ENCODE measurements at places on chromosomes 12 and 14.

- DNase-seq: no peak
Measured at GRCh38 chr12:99131751-99132199, 486.7 kb downstream of the APAF1 start.

DNA sequence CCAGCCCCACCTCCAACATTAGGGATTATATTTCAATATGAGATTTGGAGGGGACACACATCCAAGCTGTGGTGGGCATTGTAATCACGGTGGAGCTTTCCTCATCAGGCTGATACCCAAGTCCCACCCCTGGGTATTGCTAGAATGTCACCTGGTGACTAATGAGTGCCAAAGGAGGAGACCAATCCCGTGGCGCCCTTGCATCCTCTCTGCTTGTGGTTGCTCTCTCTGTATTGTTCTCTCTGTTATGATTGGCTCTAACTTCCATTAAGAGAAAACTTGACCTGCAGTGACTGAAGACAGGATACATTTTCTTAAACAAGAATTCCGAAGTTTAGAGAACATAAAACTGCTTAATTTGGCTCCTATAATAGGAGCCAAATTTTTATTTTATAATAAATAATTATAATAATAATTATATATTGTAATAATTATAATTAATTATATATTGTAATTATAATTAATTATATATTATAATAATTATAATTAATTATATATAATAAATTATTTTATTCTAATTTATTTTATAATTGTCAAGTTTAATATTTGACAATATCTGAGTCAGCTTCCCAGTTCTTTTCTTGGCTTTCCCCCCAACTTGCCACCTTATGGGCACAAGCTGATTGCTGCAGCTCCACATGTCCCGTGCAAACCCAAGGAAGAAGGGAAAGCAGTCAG is 420.1 kb downstream of the DIO2 start:
- no peak for DNase-seq

DNA sequence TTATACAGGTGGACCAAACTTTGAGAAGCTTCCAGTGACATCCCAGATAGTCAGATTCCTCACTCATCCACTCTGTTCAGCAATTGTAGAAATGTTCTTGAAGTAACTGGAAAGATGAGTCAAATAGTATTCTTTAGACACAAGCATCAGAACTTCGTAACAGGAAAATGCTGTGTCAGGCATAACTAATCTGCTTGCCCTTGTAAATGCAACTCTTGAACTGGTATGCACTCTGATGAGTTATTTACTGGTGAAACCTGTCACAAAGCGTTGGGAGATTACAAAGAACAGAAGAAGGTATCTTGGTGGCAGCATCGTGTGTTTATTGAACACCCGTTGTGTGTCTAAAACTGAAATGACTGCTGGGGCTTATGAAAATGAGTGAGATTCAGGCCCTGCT is 10.8 kb upstream of the DUSP6 start:
- no peak for DNase-seq

DNA sequence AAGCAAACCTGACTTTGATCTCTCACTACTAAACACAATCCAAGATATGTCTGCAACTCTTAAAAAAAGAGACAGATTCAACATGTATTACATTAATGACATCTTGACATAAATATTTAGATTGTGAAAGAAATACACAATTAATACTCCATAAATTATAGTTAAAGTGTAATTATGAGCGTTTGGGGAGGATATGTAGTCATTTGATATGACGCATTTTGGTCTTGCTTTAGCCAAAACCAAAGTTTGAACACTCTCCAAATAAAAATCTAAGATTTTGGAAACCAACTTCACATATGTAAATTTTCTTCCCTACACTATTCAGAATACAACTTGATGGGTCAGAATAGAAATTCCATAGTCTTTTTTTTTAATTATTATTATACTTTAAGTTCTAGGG is 1257.6 kb downstream of the SLC16A7 start:
- no peak for DNase-seq

GRCh38 chr12:68253504-68253903 is at the start of gene IL22:
IL22 (minus strand) TSS chr12:68253604; CDS start chr12:68253448, 156 bp downstream.
- DNase-seq: no peak

- no peak for DNase-seq
Measured at GRCh38 chr12:56622535-56622934, 7.6 kb downstream of the BAZ2A start.

- no peak for DNase-seq
Measured at GRCh38 chr12:110616471-110617115, 2.7 kb downstream of the TCTN1 start.

DNA sequence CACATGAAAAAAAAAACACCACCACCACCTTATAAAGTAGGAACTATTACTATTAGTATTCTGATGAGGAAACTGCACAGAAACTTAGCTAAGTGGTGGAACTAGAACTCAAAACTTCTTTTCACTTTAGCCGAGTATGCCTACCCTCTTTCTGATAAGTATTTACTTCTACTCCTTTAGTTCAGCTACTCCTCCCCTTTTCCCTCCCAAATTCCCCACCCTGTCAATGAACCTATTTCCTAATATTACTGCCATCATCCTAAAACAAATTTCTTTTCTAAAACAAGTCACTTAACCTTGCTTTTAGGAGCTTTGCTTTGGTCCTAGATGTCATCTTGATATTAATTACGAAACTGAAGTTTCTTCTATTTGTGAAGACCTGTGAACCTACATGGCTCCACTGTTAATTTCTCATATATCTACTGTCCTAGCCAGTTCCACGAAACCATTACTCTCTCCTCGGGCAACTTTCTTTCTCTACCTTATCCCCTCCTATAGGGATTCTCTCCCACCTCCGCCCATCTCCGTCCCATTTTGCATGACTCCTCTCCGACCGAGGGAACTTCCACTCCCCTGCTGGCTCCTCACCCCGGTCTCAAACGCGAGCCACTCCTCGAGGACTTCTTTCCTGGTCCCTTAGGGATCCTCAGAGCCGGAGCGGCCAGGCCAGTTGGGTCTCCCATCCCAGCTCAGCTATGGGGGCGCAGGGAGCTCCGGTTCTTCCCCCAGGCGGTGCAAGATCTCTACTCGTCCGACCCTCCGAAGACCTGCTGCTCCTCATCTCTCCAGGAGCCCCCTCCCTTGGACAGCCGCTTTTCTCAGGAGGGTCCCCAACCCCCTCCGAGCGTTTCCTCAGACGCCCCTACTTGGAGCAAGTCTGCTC is 1.1 kb downstream of the NUMB start:
- no peak for DNase-seq

DNA sequence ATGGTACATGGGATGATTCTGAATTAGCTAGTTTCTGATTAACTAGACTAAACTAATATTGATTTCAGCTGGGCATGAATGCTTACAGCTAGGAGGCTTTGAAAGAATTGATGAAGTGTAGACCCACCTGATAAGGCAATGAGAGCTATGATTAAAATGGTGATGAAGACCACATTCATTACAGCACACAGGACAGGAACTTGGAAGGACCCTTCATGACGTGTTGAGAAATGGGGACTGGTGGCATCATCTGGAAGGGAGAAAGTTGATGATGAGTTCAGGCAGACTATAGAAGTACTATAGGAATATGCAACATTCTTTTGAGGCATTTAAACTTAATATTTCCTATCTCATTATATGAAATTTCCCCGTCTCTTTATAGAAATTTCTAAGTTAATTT is 4.5 kb downstream of the CD69 start:
- no peak for DNase-seq

DNA sequence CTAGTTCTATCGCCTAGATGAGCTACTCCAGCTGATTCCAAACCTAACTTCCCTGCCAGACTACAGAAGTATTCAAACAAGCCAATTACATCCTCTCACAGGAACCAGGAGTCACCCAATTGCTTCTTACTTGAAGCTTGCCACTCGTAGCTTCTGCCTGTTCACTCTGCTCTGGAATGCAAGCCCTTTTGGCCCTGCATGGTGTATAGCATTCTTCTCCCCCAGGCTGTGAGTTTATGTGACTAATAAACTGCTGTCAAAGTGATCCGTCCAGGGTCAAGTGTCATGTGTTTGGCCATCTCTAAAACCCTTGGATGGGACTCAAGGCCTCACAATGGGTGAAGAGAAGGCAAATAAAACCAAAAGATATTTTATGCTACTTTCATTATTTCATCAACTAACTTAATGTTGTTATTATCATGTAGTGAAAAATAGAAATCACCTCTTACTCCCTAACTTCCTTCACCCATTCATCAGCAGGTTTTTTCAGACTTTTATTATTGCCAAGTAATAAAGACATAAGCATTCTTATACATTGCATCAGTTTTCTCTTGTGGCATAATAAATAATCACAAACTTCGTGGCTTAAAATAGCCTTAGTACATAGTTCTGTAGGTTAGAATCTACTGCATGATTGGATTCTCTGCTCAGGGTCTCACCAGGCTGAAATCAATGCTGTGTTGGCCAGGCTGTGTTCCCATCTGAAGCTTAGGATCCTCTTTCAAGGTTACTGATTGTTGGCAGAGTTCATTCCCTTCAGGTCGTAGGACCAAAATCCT is 1981.7 kb upstream of the FLRT2 start:
- no peak for DNase-seq

DNA sequence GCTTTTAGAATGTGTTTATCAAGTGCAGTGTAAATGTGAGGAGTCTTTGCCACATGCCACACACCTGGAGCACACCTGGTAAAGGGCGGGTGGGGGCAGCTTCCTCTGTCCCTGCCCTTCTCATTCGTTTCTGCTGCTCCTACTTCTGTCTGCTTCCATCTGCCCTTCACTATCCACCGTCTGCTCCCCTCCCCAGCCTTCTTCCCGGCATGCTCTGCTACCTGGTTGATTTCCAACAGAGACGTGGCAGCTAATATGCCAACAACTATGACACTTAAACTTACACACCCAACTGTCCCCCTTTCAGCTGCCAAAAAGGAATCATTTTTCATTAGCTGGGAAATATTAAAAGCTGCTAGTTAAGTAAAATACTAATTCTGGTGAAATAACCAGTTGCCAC is 9.1 kb upstream of the CARMIL3 start:
- no peak for DNase-seq

DNA sequence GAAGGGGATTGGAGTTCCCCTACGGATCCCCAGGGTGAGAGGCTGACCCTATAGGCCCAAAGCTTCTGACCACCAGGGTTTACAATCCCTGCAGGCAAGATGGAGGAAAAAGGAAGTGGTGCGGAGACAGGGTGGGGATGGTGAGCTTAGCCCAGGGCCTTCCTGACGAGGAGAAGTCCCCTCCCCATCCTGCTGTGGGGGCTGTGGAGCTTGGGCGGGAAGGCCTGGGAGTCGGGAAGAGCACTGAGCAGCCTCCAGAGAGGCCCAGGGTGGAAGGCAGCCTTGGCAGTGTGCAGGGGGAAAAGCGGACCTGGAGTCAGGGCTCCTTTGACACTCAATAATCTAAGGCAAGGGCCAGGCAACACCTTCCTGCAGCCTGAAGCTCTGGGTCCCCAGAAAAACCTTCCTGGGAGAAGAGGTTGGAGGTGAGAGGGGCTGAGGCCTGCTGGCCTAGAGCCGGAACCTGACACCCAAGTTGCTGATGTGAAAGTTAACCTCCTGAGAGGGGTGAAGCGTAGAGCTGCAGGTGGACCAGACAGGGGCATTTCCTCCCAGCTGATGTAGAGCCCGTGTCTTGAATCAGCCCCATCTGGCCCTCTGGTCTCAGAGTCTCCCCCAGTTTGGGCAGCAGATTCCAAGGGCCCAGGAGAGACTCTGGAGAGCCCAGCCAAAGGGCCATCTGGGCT is 6.0 kb downstream of the HDAC7 start:
- DNase-seq: peak; percentile 54

GRCh38 chr12:55227643-55228042 is 6.8 kb downstream of the OR10A7 start:
- no peak for DNase-seq

DNA sequence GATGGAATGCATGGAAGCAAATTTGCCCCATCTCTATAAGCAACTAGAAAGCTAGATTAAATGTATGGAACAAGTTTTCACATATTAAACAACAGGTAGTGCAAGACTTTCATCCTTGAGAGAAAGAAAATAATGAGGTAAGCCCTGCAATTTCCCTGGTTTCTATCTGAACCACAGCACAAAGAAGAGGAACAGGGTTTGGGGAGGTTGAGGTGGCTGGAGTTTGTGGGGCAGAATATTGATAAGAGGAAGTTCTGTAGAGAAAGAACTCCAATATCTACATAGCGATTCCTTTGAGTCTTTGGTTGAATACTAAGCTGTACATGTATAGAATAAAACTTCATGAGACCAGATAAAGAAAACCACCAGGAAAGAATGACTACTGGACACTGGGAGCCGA is 96.3 kb upstream of the CCND2 start:
- DNase-seq: no peak

DNA sequence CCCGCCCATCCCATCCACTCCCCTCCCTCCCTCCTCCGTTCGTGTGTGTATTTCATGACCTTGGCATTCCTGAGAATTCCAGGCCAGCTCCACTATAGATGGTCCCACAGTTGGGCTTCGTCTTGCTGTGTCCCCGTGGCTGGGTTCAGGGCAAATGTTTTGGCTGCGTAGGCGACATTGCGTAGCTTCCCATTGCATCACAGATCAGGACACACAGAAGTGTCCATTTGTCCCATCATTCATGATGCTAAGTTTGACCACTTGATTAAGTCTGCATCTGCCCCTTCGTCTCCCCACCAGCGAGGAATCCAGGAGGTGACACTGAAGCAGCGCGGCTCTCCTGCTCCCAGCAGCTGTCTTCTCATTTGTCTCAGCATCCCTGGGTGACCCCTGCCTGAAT is 38.6 kb upstream of the MMP17 start:
- no peak for DNase-seq

DNA sequence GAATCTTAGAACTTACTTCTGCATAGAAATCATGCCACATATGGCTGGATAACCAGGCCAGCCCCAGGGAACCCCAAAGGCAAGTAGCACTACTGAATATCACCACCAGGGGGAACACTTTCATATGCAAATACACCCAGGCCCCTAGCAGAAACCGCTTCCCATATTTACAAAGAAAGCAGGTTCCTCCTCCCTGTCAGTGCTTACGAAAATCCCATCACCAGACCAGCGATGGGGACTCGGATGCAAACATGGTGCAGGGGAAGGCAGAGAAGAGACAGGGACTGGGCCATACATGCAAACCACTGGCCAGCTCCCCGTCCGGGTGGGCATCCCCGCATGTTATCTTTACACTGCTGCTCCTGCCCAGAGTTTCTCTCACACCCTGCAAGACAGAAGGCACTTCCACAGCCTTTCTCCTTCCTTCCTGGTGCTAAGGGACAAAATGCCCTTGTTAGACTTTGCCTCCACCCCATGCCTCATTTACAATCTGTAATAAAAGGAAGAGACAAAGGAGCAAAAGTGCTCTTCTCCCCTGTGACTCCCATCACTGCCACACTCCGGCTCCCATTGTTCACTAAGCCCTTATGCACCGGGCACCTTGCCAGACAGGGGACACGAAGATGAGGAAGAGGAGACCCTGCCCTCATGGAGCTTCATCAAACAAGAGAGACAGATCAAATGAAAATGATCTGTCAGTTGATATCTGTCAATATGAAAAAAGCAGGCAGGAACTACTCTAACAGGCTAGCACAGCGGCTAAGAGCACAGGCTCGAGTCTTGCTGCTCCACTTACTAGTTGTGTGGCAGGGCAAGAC is 62.3 kb downstream of the PTPN21 start:
- peak; percentile 61 for DNase-seq

DNA sequence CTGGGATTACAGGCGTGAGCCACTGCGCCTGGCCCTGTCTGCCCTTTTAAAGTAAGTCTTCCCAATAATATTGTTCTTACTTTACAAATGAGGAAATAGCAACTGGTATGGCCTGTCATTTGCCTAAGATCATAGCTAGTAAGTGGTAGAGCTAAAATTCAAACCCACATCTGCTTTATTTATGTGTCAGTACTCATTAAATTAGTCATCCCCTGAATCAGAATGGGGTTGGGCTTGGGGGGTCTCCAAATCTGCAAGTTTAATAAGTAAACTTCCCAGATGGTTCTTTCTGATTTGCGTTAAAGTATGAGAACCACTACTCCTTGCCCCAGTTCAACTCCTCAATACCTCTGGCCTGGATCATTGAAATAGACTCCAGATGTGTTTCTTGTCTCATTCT is 96.2 kb downstream of the FAR2 start:
- DNase-seq: no peak
